Bronchial epithelial cell (primary cell): ENCODE measurements at places on chromosomes 5 and 9. TPM values are rescaled to one million over a fixed set of nuclear protein-coding genes. Genes with fewer than 3 reads are reported as not detected.

DNA sequence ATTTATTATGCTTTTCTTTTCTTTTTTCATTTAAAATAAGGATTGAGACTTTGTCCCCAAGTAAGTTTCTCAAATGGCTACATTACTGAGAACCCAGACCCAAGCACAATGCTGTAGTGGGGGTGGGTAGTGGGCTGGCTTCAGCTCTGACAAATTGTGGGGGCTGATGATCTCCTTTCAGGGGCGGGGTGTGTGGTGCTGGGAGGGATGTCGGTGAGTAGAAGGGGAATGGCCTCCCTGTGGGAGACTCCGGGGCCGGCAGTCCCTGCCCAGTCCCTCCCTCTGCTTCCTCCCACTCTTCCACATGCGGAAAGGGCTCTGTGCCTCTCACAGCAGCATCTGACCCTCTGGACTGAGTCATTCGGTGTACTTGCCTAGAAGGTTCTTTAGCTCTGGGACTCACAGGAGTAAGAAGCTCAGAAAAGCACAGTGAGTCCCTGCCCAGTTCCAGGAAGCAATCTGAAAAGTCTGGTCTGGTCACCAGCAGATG, 14.3 kb downstream of the CD180 start:
- peak; percentile 70 for DNase-seq

CNTNAP3B gene
- 6.4 and 11.1 TPM in 2 replicates for total RNA-seq

GRCh38 chr5:58886315-58887207, 303.7 kb downstream of the RAB3C start:
- DNase-seq: peak; percentile 54

DNA sequence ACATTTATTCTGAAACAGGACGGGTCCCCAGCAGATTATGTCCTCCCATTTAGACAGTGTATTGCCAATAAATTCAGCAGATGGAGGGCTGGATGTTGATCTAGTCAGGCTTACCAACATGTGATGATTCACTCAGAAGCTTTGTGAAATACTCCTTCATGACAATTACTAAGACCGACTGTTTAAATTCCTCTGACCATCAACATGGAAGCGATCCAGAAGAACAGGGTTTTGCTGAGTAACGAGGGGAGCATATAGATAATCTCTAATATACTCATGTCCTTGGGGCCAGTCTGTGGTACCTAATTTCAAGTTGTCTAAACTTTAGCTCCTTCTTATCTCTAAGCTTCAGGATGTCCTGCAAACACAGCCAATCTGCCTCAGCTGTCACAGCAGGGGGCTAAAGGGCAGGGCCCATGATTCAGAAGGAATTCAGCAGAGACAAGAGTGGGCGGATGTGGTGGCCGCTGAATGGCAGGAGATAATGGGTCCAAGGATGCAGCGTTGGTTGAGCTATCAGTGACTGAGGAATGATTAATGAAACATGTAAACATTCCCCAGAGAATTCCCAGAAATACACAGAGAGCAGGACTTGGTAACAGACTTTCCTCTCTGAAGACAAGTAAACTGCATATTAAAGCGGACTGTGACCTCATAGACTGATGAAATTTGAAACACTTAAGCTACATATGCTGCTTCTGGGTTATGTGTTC, 109.4 kb downstream of the ANKRD55 start:
- peak; percentile 98 for DNase-seq

NIM1K gene
- total RNA-seq: 0.38 TPM in 1 of 2 replicates, not detected in the other

LCP2 gene
- total RNA-seq: not detected in 2 replicates

- DNase-seq: peak; percentile 98
Measured at GRCh38 chr9:82810915-82811314, 252.0 kb downstream of the RASEF start.

- peak; percentile 72 for DNase-seq
Measured at GRCh38 chr5:171806976-171807747, 21.5 kb downstream of the SMIM23 start.

HSPB3 gene
- total RNA-seq: not detected in 2 replicates
